Stomach (tissue), 19 donors: ENCODE measurements at places on chromosomes 4 and X. TPM values are rescaled to one million over a fixed set of nuclear protein-coding genes. Genes with fewer than 3 reads are reported as not detected.
A peak's percentile ranks its signal among the peaks of the same experiment; 100 is the strongest.

GRCh38 chr4:48015216-48015615 is 1.3 kb downstream of the CNGA1 start:
- H3K27me3 ChIP-seq = peaks cover 26% of the 10 kb centered on the region
- peaks cover 27% of the 10 kb centered on the region for H3K4me1 ChIP-seq
- peak; percentile 23 for DNase-seq
- H3K36me3 ChIP-seq = no peaks in the 10 kb centered on the region
- H3K27ac ChIP-seq = no peak overlapping the region

DNA sequence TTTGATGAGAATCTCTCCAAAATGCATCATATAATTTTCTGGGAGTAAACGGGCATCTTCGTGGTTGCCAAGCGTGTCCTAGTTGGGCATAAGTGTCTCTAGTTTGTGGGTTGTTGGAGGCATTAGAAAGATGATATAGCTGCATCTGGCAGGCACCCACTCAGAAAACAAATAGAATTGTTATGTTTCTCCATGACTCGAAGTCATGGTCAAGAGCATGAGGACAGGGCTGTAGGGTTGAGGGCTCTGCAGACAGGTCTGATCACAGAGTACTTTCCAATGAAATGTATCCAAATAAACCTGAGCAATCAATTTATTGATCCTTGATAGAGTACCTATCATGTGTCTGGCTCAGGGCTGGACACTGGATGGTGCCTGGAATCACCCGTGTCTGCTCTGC is 82.7 kb downstream of the SORCS2 start:
- no peak for DNase-seq
- no peak overlapping the region for H3K27ac ChIP-seq
- H3K4me3 ChIP-seq = no peak overlapping the region
- H3K4me1 ChIP-seq = no peaks in the 10 kb centered on the region

GRCh38 chrX:69282893-69283690 is 117.8 kb upstream of the PJA1 start:
- no peak overlapping the region for H3K27ac ChIP-seq
- no peaks in the 10 kb centered on the region for H3K36me3 ChIP-seq
- no peak overlapping the region for H3K4me3 ChIP-seq
- H3K4me1 ChIP-seq = peaks cover 50% of the 10 kb centered on the region

GRCh38 chr4:176137631-176138030 is 57.8 kb downstream of the SPATA4 start:
- DNase-seq = no peak
- no peaks in the 10 kb centered on the region for H3K36me3 ChIP-seq

- H3K4me3 ChIP-seq = peak overlapping the region; percentile 97
- peak; percentile 72 for DNase-seq
These were observed 429 bp downstream of the UVSSA start for GRCh38 chr4:1347410-1347864.

DNA sequence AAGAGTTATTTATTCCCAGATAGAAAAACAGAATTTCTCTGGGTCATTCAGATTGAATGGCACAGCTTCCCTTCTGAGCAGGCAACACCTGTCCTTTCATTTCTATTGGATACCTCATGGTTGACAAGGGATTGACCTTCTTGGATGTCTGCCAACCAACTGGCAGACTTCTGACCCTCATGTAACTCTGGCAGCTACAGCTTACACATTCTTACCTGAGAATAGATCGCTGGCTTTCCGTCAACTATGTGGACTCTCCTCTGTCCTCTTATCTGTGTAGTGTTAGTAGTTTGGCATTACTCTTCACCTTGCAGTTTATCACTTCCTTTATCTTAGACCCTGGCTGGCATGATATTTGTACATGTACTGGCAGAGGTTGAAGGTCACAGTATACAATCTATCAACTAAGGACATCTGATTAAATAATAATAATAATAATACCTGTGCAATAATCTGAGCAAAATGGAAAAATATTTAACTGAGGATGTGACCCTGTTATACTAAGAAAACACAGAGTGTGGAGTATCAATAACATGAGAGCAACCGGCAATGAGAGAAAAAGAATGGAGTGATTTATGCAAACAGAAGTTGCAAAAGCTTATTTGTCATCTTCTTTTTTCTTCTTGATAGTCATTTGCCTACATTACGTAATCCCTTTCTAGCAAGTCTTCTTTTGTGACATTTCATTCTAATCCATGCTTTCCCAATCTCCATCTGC is 1118.2 kb downstream of the ARAP2 start:
- no peaks in the 10 kb centered on the region for H3K27me3 ChIP-seq
- H3K4me3 ChIP-seq = no peak overlapping the region
- H3K4me1 ChIP-seq = no peaks in the 10 kb centered on the region
- H3K27ac ChIP-seq = no peak overlapping the region
- DNase-seq = no peak
- H3K36me3 ChIP-seq = no peaks in the 10 kb centered on the region

- peaks cover 24% of the 10 kb centered on the region for H3K4me1 ChIP-seq
- H3K36me3 ChIP-seq = no peaks in the 10 kb centered on the region
- H3K27ac ChIP-seq = no peak overlapping the region
- no peak overlapping the region for H3K4me3 ChIP-seq
- no peaks in the 10 kb centered on the region for H3K27me3 ChIP-seq
These were observed 27.4 kb downstream of the CCKAR start for GRCh38 chr4:26462874-26463273.

NEUROG2 gene
- not detected for total RNA-seq

MAGEB17 gene
- total RNA-seq = not detected
